ENCODE measurements at places on chromosomes 16 and 17.
A peak's percentile ranks its signal among the peaks of the same experiment; 100 is the strongest.

GRCh38 chr17:16872351-16873173, 99.4 kb downstream of the TNFRSF13B start:
- no peak for DNase-seq

DNA sequence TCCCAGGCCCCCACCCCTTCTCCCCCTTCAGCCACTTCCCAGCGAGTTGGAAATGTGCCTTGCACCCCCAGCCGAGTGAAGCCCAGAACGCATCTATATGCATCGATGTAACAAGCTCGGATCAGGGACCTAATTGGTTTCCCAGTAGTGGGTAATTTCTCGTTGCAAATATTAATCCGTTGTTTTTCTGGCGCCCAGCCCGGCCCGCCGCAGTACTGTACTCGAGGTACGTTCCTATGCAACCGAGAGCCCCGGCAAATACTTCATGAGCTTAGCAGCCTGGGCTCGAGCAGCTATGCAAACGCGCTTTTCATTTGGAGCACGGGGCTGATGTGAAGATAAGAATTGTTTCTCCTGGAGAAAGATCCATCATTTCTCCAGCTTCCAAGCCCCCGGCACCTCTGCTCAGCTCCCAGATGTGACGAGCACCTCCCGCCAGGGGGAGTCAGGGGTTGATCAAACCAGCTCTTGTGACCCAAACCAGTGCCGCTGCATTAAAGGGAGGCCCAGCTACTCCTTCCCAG, 229.8 kb downstream of the KATNIP start:
- peak; percentile 49 for DNase-seq

- DNase-seq = no peak
Observed at GRCh38 chr16:11347831-11348230, 2.6 kb downstream of the RMI2 start.

GRCh38 chr16:73015612-73016487, 32.1 kb downstream of the ZFHX3 start:
- DNase-seq = no peak

GRCh38 chr16:47161464-47161863, 17.7 kb upstream of the NETO2 start:
- DNase-seq = no peak

GRCh38 chr17:67779098-67779672, 46.1 kb upstream of the BPTF start:
- DNase-seq = no peak

- DNase-seq = no peak
Observed at GRCh38 chr17:14209215-14209614, 27.4 kb downstream of the CDRT15 start.

GRCh38 chr17:79573196-79573896, 37.5 kb downstream of the RBFOX3 start:
- no peak for DNase-seq

GRCh38 chr16:2428051-2428783, 1.0 kb upstream of the CCNF start:
- DNase-seq = peak; percentile 33

DNA sequence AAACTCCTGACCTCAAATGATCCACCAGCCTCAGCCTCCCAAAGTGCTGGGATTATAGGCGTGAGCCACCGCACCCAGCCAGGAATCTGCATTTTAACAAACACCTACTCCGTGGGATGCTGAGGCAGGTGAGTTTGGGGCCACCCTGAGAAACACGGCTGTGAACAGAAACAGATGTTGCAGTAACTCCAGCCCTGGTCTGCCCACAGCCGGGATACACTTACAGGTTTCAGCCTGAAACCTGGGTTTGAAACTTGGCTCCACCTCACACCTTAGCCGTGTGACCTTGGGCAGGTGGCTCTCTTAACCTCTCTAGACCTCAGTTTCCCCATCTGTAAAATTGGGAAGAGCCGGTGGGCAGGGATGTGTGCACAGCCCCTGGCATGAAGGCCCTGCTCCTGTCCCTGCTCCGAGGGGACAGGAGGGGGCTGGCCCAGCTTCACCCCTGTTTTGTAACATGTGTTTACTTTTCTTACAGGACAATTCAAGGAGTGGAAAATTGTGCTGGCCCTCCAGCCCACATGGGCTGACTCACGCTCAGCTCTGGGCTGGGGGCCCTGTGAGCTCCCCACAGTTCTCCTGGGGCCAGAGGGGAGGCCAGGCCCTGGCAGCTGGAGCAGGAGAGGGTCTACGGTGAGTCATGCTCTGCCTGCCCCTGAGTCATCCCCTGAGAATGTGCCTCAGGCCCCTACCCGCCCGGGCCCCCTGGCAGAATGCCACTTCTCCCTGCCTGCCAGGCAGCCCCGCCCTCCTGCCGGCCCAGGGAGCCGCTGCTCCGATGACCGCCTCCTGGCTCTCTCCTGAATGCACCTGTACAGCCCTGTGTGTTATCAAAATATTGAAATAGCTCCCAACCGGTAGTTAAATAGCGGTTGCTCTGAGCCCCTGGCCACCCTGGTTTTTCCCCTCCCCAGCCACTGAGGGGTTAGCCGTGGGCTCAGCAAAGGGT, 7.7 kb upstream of the PPL start:
- DNase-seq = peak; percentile 81

DNA sequence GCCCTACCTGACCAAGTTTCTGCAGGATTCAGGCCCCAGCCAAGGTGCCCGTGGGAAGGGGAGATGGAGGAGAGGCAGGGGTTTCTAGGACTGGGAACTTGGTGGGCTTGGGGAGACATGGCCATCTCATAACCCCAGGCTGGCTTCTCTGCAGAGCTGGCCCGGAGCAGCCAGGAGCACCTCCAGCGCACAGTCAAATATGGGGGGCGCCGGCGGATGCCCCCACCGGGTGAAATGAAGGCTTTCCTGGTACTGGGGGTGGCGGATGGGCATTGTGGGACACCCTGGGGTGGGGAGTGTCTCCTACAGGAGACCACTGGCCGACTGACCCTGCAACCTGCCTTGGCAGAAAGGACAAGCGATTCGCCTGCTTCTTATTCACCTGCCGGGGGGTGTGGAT, 9.2 kb upstream of the SMIM5 start:
- DNase-seq = no peak

DNA sequence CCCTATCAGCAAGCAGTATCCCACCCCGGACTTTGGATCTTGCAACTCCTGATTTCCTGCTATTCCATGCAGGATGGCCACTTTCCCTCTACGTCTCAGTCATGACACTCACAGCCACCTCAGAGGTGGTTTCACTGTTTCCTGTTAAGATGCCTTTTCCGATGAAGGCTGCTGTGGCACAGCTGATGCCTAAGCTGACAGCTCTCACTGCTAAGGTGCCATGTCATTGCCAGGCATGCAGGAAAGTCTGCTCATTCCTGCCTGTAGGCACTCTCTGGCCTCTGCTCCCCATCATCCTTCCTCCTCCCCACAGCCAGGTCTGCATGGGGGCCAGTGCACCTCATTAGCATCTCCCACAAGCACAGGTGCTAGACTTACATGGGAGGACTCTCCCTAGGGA, 173.0 kb downstream of the CBLN1 start:
- no peak for DNase-seq

- DNase-seq = no peak
Observed at GRCh38 chr17:65370669-65371131, 190.7 kb downstream of the AXIN2 start.

DNA sequence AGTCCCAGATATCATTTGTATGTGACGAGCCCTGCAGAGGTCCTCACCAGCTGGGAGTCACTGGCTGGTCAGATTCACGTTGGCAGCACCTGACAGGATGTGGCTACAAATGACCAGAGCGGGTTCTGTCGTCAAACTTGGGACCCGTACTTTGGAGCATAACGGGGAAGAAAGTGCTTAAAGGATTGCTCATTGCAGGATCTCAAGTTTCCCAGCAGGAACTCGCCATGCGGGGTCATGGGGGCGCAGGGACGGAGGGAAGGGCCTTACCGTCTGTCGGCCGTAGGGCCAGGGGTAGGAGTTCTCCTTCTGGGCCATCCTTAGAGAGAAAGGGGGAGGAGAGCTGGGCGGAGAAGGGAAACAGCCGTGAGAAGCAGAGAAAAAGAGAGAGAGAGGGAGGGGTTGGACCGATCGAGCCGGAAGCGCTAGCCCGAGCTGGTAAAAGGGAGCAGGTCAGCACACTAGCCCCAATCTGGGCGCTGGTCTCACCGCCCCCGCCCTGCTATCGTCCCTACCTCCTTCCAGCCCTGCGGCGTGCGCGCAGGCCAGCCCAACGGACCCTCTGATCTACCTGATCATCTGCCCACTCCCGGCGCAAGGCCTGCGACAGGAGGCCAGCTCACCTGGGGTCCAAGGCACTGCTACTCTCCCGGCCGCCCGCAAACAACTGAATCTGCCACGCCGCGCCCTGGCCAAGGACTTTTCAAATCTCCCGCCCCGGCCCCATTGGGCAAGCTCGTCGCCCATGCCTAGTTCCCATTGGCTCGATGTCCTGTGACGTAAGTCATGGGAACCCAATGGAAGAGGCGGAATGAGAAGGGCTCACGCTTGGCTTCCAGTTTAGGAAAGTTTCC, at the start of gene AURKB:
Gene AURKB, minus strand, starts transcription at position 669 of the 854 bp plus-strand sequence. Its CDS starts 351 bp downstream, at position 318.
- DNase-seq = no peak

- no peak for DNase-seq
Observed at GRCh38 chr16:87326151-87326571, 9.0 kb upstream of the C16orf95 start.

GRCh38 chr17:17077101-17077500, 34.8 kb downstream of the MPRIP start:
- no peak for DNase-seq

- DNase-seq = peak; percentile 30
Observed at GRCh38 chr17:78176548-78177025, 8.2 kb downstream of the SYNGR2 start.

GRCh38 chr17:76054112-76054476, 18.2 kb downstream of the SRP68 start:
- no peak for DNase-seq

GRCh38 chr16:89473136-89473712, 17.1 kb downstream of the ANKRD11 start:
- no peak for DNase-seq

DNA sequence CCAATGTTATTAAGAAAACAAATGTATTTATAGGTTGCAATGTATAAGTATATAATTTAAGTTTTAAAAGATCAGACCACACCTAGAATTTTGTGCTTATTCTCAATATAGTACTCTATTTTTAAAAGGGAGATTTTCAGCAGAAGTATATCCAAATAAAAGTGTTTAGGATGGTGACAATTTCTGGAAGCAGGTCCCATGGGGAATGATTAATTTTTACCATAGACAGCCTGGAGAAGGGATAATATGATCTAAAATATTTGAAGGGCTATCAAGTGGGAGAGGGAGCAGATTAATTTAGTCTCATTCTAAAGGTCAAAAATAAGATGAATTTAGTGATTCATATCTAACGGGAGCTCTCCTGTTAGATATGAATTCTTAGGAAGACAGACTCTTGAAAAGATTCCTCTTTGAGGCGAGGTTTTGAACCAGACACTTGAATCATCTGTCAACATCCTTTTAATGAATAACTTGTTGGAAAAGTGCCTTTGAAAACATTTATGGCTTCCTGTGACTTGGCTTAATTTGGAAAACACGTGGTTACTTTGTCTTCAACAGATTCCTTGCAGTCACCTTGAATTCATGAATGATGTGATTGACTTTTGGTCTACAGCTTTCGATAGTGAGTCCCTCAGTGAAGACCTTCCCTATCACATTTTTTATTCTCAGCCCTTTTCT, 29.3 kb upstream of the SMIM36 start:
- DNase-seq = no peak

DNA sequence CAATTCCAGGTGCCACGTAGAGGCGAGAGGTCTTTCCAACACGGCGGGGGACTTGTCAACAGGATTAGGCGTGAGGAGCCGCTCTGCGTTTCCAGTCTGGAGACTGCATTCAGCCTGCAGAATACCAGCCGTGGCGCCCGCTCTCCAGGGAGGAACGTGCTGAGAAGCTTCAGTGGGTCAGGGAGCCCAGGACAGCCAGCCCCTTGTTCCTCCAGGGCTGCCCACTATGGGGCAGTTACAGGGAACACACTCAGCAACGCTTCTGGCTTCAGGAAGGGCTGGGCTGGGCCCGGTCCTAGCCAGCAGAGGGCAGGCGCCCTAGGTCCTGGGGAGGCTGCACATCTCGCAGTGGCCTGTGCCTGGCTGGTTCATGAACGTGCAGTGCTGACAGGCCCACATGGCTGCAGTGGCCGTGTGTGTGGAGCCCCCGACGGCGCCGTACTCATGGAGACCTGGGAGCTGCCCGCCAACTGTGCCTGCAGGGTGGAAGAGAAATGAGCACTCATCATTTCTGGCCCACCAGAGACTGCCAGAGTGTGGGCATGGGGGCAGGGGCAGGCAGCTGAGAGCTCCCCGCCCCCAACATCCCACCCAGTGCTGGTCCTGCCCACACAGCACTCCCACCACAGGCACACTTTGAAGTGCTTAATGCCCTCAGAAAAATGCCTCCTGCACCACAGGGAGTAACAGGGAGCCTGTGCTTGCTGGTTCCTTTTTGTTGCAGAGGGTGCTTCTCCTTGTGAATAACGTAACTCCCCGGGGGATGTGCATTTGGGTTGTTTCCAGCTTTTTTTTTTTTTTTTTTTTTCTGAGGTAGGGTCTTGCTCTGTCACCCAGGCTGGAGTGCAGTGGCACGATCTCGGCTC, 7.0 kb upstream of the FAAP100 start:
- DNase-seq = no peak

GRCh38 chr17:31740611-31741082, 118.4 kb downstream of the COPRS start:
- no peak for DNase-seq

DNA sequence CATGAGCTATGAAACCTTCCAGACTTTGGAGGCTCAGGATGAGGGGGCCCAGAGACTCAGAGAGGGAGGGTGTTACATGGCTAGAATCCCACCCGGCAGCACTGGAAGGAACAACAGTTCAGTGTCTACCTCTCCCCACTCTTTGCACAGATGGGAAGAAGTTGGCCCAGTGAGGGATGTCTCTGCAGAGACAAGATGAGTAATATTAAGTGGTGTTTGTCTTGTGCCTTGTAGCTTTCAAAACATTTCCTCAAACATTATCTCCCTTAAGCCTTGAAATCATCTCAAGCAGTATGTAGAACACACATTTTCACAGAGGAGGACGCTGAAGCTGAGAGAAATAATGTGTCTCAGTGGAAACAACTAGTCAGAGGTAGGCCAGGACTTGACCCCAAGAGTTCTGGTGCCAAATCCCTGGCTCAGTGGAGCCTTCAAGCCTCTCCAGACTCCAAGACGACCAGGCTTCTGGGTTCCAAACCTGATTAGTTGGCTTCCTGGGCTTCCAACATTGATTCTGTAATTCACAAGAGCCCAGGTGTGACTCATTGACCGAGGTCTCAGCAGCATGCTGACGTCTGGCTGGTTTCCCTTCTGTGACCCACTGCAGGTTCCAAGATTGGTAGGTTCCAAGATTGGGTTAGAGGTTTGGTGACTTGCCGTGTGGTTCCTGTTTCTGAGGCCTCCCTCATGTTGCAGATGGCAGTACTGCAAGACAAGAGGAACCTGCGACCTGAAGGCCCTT, 7.4 kb downstream of the RNF112 start:
- DNase-seq = no peak
